PC-3 (cell line): ENCODE measurements at places on chromosomes 16 and 17. TPM values are rescaled to one million over a fixed set of nuclear protein-coding genes. Genes with fewer than 3 reads are reported as not detected.

DNA sequence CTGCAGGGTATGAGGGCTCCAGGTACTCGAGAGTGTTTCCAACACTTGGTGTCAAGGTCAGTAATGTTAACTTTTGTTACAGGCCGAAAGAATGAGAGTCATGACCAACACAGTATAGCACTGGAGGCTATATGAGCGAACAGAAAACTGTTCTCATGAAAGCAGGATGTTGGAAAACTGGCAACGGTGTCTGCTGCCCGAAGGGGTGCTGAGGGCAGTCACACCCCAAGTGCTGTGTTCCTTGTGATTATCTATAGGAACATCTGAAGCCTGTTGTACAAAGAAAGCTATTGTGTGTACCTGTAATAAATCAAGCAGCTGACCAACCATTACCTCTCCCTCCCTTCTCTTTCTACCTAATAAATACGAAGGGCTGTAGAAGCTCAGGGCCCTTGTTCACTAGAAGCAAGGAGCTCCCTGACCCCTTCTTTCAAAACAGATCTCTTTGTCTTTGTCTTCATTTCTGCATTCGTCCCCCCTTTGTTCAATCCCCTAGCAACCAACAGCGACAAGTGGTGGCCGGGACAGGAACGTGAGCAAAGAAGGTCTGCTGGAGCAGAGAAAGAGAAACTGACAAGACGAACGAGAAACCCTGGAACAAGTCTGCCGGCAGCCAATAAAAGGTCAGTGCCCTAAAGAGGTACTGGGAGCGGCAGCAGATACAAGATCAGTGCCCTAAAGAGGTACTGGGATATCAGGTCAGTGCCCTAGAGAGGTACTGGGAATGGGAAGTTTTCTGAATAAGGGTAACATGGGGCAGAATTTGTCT lies 7.6 kb downstream of the CD300LD start:
- no peak overlapping the region for H3K4me3 ChIP-seq
- H3K4me1 ChIP-seq, result no peaks in the 10 kb centered on the region
- H3K27me3 ChIP-seq, result peaks cover 63% of the 10 kb centered on the region
- DNase-seq, result no peak

GRCh38 chr17:82931699-82932517 lies 92.1 kb upstream of the ZNF750 start:
- peak; percentile 29 for DNase-seq
- H3K27ac ChIP-seq, result peak overlapping the region; percentile 66
- H3K36me3 ChIP-seq, result peaks cover 6% of the 10 kb centered on the region; the same call in 1 of the 2 replicates
- H3K4me1 ChIP-seq, result peaks cover 15% of the 10 kb centered on the region
- no peak overlapping the region for H3K4me3 ChIP-seq

DNA sequence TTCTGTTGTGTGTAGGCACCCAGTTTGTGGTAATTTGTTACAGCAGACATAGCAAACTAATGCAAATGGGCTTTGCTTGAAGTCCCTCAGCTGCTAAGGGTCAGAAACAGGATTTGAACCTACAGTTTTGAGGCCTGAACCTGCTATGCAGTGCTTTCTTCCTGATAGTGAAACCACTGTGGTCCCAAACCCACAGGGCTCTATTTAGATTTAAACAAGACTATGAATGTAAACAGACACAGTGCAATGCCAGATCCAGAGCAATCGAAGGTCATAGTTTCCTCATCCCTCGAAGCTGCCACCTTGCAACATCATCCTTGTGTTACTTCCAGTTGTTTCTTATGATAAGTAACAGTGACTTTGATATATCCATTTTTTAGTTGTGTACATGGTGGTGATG lies 630.2 kb downstream of the WWOX start:
- no peak overlapping the region for H3K27ac ChIP-seq
- no peaks in the 10 kb centered on the region for H3K36me3 ChIP-seq
- H3K4me1 ChIP-seq, result no peaks in the 10 kb centered on the region
- no peak for DNase-seq

- DNase-seq, result no peak
- H3K4me1 ChIP-seq, result no peaks in the 10 kb centered on the region
- no peaks in the 10 kb centered on the region for H3K36me3 ChIP-seq
- H3K27me3 ChIP-seq, result no peaks in the 10 kb centered on the region
These were observed 5.9 kb downstream of the ANKFN1 start for GRCh38 chr17:56158915-56159825.

GRCh38 chr16:75570396-75571065 lies 4.4 kb downstream of the GABARAPL2 start:
- no peak for DNase-seq
- H3K27ac ChIP-seq, result no peak overlapping the region
- H3K4me1 ChIP-seq, result no peaks in the 10 kb centered on the region

DNA sequence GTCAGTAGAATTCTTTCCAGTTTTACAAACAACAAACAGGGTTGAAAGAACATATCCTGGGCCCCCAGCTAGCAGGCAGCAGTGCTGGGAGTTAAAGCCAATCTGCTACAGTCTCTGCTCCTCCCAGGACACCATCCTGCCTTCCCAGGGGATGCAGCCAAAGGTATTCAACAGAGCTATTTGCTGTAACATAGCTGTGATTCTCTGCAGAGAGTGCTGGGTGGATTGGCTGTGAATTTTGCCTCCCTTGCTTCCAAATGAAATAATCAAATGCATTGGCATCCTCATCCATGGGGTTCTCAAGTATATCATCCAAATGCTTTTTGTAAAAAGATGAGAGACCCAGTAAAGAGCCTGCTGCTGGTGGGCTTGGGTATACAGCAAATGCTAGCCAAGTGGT lies 124.3 kb downstream of the NPIPB5 start:
- peaks cover 10% of the 10 kb centered on the region for H3K4me1 ChIP-seq
- DNase-seq, result no peak

DNA sequence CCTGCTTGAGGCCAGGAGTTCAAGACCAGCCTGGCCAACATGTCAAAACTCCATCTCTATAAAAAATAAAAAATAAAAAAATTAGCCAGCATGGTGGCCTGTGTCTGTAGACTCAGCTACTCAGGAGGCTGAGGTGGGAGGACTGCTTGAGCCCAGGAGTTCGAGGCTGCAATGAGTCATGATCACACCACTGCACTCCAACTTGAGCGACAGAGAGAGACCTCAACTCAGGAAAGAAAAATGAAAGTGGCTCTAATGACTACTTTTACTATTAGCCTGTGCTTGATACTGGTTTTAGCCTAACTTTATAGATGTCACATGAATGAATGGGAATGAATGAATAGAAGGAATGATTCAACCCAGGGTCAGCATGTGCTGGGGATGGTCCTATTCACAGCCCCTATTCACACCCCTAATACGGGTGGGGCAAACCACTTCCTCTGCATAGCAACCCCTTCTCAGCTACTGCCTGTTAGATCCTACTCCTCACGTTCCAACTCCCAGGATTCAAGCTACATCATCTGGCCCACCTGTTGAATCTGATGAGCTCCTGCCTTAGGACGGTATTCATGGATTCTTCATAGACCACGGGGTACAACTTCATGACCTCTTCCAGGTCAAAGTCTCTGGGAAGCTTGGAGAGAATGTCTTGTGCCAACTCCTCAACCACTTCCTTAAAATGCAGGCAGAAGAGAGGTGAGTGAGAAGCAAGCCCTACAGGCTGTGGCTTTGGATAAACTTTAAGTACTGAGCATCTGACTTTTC lies 40.5 kb downstream of the LYRM1 start:
- H3K27ac ChIP-seq, result no peak overlapping the region
- DNase-seq, result peak; percentile 2
- H3K27me3 ChIP-seq, result no peaks in the 10 kb centered on the region
- peaks cover 17% of the 10 kb centered on the region for H3K4me1 ChIP-seq

GRCh38 chr16:8380311-8380710 lies 210.0 kb downstream of the TMEM114 start:
- H3K36me3 ChIP-seq, result no peaks in the 10 kb centered on the region
- H3K4me3 ChIP-seq, result no peak overlapping the region
- no peaks in the 10 kb centered on the region for H3K4me1 ChIP-seq
- no peak overlapping the region for H3K27ac ChIP-seq

DNA sequence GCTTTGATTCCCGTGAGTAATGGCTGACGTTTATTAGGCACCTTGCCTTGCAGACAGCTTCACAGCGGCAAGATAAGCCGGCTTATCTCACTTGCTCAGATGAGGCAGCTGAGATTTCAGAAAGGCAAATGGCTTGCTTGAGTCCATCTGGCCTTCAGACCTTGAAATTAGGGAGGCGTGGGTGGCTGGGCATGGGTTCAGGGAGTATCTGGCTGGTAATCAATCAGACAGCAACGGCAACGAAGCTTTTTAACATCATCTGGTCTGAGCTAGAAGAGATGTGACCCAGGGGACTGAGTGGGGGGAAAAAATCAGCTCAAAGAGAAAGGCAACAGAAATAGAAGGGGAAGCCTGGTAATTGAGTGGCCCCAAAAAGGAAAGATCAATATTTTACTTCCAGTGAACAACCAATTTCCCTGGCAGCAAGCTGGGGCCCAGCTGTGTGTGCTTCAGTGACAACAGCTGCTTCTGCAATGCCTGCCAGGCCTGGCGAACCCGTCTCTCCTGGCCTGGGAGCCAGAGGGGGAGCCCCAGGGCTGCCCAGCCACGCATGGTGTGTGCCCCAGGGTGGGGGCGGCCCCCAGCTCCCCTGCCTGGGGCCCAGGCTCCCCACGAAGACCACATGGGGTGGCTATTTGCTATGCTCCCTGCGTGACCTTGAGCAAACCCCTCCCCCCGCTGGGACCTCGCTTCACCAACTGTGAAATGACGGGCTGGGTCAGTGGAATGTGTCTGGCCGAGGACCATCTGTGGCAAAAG lies 34.0 kb downstream of the RAB11FIP4 start:
- no peak overlapping the region for H3K27ac ChIP-seq
- H3K4me3 ChIP-seq, result no peak overlapping the region
- H3K27me3 ChIP-seq, result no peaks in the 10 kb centered on the region
- DNase-seq, result no peak

DNA sequence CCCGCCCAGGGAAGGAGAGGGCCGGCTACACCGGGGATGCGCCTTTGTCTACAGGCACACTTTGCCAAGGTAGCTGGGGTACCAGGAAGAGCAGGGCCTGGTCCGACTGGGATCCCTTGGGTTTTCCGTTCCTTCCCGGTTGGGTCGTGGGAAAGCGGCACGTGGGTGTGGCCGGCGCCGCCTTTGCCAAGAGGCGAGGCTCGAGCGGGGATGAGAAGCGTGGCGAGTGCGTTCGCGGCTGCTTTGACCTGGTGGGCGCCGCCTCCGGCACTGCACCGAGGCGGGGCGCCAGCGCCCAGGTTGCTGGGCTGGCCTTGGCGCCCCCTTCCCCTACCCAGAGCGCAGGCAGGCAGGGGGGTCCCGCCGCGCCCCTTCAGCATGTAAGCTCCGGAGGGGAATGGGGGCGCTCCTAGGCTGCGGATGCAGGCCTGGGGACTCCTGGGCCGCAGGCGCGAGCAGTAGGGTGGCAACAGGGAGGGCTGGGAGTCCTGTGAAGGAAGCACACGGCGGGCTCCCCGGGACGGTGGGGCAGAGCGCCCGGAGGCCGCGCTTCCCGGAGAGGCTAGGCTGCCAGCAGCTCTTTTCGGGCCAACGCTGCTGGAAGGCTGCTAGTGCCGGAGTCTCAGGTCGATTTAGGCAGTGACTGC lies 2.0 kb downstream of the HAS3 start:
- peaks cover 35% of the 10 kb centered on the region for H3K36me3 ChIP-seq
- H3K27me3 ChIP-seq, result no peaks in the 10 kb centered on the region
- H3K4me1 ChIP-seq, result peaks cover 45% of the 10 kb centered on the region
- peak; percentile 36 for DNase-seq

GRCh38 chr16:57958544-57958943 lies 12.4 kb downstream of the CNGB1 start:
- no peak overlapping the region for H3K4me3 ChIP-seq
- no peaks in the 10 kb centered on the region for H3K4me1 ChIP-seq
- H3K27ac ChIP-seq, result no peak overlapping the region
- H3K36me3 ChIP-seq, result no peaks in the 10 kb centered on the region
- DNase-seq, result no peak

Gene FKBP10
- 63.4 and 69.8 TPM in 2 replicates for total RNA-seq

Gene SYNGR3
- 1.5 and 2.8 TPM in 2 replicates for total RNA-seq

Gene TMEM92
- 5.6 and 6.9 TPM in 2 replicates for total RNA-seq

Gene DPH1
- total RNA-seq, result 47.9 and 57.4 TPM in 2 replicates
